ENCODE measurements at places on chromosomes 7 and 10.

- no peak for DNase-seq
These were observed 144.8 kb downstream of the CALN1 start for GRCh38 chr7:72267291-72267800.

DNA sequence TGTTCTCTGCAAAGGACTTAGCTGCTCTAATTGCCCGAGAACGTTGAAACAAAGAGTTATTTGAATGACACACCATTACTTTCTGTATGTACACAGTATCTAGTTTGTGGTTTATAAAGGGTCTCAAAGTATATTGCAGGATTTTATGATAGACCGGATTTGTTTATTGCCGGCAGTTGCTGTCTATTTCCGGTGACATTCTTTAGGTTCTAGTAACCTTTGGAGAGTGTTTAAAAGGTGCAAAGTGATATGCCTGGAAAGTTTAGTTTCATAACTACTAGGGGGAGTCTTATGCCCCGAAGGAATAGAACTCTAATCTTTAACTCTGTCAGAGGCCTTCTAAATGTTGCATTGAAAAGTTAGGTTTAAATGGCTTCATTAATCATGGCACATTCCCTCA, 63.8 kb downstream of the PAPSS2 start:
- DNase-seq, result no peak

DNA sequence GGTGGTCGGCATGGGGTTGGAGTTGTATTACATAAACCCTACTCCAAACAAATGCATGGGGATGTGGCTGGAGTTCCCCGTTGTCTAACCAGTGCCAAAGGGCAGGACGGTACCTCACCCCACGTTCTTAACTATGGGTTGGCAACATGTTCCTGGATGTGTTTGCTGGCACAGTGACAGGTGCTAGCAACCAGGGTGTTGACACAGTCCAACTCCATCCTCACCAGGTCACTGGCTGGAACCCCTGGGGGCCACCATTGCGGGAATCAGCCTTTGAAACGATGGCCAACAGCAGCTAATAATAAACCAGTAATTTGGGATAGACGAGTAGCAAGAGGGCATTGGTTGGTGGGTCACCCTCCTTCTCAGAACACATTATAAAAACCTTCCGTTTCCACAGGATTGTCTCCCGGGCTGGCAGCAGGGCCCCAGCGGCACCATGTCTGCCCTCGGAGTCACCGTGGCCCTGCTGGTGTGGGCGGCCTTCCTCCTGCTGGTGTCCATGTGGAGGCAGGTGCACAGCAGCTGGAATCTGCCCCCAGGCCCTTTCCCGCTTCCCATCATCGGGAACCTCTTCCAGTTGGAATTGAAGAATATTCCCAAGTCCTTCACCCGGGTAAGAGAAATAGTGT, at the start of gene CYP2E1:
CYP2E1 (plus strand) TSS at position 407 of the 632 bp plus-strand sequence; CDS start at position 440, 33 bp downstream.
- no peak for DNase-seq

DNA sequence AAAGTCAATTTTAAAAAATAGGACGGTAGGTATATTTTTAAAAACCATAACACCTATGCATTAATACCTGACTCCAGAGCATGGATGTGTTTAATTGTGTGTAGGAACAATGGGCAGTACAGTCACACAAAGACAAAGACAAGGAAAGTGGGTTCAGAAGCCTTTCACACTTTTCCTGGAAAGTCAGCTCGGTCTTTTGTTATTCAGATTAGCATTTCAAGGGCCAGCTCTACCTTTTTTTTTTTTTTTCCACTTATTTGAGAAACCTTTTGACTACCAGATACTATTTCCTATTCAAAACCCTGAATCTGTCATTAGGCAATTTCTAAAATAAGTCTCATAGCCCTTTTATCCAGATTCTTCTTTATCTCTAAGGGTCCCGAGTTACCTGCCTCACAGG, 401.9 kb downstream of the PARD3 start:
- no peak for DNase-seq

- no peak for DNase-seq
These were observed 369.9 kb upstream of the KCND2 start for GRCh38 chr7:119903085-119903484.

DNA sequence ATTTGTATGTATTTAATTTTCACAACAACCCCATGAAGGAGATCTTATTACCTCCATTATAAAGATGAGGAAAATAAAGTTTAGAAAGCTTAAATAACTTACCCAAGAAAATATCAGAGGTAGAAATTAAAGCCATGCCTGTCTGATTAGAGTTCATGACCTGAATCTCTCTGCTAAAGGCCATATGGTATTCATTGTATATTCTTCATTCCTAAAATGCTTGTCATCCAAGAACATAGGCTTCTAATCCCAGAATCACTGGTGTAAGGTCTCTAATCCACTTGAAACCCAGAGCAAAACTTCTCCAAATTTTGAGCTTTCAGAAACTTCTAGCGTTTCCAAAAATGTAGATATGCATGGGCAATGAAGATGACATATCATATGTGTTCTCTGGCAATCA, 72.3 kb upstream of the YAE1 start:
- no peak for DNase-seq

GRCh38 chr10:86071758-86072157, 294.8 kb downstream of the GRID1 start:
- no peak for DNase-seq

DNA sequence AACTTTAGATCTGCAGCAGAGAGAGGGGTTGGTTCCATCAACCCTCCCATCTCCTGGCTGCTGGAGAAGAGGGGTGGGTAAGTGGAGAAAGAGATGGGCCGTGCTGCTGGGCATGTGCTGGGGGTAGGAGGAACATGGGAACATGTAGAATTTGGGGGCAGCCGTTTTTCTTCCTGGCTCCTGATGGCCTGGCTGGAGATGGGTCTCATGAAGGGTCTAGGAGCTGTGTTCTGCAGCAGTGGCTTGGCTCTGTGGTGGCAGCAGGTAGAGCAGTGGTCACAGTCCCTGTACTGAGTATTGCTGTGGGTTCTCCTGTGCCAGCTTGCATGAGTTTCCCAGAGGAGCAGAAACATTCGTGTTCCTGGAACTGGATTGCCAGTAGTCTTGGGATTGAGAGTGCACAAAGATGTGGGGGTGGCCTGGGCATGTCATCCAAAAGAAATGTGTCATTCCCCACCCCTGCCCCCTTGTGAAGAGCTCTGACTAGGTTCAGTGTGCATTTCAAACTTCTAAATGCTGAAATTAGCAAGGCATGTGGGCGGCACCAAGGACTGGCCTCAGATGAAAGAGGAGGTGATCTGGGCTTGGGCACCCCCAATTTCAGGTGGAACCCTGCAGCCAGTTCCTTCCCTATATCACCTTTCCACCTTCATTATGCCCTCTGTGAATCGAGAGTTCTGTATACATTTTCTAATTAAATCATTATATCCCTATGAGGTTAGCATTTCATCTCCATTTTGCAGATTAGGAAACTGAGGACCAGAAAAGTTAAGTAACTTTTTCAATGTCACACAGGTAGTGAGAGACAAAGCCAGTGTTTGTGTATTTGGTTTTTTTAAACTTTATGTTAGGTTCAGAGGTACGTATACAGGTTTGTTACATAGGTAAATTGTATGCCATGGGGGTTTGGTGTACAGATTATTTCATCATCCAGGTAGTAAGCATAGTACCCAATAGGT, 2.1 kb downstream of the CHST3 start:
- no peak for DNase-seq

DNA sequence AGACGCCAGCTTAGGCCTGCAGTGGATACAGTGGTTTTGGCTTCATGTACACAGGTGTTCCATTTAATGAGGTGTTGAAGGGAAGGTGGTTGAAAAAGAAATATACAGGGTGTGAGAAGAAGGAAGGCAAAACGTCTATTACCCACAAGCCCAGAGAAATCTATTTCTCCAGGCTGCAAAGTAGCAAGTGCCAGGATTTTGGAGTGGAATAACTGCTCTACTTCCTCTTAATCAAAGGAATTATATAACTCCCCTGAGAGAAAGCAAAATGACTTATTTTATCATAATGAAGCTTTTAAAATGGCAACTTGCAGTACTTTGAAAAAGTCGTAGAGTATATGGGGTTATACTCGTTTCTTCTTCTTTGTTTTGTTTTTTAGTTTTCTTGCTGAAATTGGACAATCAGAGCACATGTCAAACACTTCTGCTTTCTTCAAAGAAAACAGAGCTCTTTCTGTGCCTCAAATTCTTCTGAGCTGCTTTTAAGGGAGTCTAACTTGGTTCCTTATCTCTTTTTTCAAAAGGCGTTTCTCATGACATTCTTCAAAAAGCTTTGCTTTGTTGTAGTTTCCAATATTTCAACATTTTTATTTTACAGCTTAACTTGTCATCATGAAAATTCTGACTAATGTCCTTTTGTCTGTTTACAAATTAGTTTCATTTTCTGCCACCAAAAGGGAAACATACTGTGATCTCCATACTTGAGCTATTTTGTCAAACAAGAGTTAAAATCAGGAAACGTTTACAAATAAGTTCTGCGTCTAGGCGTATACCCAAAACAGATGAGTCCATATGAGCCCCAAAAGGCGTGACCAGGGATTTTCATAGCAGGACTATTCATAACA, 289.7 kb downstream of the FRMD4A start:
- no peak for DNase-seq

All from NCI-H187 (cell line).